GM13976 (cell line): ENCODE measurements at places on chromosomes 1 and 21.
A peak's percentile ranks its signal among the peaks of the same experiment; 100 is the strongest.

DNA sequence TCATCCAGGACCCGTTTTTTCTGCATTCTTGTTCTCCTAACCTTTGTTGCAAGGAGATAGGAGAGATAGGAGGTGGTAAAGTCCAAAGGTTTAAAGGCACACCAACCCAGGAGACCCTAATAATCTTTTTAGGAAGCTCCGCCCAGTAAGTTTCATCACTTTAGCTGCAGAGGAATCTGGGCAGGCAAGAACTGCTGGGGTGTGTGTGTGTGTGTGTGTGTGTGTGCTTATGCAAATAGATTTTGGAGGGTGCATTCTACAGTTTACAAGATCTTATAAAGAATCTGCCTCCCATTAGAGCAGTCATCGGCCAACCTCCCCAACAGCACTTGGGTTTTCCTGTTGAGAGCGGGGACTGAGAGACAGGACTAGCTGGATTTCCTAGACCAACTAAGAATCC is 3.9 kb upstream of the IL10 start:
- no peak for DNase-seq

DNA sequence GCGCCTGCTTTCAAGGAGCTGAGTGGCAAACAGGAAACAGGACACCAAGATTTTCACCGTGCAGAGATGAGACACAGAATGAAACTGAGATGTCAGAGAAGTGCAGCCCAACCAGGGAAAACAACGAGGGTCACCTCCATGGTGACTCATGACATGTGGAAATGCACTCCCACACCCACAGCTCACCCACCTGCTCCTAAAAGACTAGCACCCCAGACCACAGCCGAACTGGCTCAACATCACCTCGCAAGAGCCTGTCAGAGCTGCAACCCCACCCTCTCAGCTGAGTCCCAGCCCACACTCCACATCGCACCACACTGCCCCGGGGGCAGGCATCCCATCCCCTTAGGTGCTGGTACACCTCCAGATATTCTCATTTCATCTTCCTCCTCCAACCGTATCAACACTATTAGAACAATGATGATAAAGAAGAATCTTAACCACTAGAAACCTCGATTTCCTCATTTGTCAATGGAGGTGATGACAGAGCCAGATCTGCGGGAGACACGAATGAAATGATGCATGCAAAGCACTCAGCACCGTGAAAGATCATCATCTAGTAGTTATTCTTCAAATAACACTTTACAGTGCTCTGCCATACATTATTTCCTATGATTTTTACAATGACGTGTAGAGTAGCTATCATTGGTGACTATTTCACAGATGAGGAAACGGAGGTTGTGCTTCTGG is 103.2 kb downstream of the DMRTB1 start:
- DNase-seq: no peak

DNA sequence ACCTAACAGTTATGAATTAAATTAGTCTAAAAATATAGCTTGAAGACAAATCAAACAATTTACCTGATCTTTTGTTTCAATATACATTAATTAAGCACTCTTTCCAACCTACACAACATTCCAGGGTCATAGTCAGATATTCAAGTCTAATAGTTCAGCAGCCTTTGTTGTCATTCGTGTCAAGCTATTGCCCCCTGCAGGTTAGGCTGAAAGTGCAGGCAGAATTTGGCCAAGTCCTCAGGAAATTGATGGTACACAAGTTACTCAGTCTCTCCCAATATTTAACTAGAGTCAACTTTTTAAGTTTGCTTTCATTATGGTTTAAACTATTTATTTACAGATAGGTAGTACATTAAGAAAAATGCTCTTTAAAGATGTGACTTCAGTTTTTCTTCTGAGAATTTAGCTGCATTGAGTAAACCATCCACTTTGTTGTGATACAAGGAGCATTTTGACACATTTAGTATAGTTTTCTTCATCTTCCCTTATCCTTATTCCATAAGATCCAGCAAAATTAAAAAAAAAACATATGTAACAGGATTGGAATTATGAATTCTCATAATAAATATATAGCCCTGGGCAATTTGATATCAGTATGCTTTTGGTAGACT is 130.3 kb upstream of the DPYD start:
- DNase-seq: peak; percentile 61

- no peak for DNase-seq
These were observed 55.3 kb downstream of the RIPK4 start for GRCh38 chr21:41711416-41712007.

DNA sequence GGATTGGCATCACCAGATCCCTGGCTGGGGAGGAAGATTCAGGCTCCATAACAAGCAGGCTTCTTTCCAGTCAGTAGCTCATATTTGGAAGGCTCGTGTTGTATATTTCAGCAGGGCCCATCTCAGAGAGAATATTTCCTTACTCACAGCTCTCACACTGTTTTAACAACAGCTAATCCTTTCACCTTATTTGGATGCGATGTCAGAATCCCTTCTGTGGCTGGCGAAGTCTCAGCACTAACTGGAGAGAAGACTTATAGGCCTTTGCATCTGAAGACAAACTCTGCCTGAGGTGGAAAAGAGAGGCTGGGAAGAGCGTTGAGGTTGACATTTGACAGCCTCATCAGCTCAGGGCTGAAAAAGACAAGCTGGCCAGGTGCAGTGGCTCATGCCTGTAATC is 47.2 kb upstream of the CAPZB start:
- DNase-seq: no peak
